ENCODE measurements at places on chromosomes 13 and 19.

DNA sequence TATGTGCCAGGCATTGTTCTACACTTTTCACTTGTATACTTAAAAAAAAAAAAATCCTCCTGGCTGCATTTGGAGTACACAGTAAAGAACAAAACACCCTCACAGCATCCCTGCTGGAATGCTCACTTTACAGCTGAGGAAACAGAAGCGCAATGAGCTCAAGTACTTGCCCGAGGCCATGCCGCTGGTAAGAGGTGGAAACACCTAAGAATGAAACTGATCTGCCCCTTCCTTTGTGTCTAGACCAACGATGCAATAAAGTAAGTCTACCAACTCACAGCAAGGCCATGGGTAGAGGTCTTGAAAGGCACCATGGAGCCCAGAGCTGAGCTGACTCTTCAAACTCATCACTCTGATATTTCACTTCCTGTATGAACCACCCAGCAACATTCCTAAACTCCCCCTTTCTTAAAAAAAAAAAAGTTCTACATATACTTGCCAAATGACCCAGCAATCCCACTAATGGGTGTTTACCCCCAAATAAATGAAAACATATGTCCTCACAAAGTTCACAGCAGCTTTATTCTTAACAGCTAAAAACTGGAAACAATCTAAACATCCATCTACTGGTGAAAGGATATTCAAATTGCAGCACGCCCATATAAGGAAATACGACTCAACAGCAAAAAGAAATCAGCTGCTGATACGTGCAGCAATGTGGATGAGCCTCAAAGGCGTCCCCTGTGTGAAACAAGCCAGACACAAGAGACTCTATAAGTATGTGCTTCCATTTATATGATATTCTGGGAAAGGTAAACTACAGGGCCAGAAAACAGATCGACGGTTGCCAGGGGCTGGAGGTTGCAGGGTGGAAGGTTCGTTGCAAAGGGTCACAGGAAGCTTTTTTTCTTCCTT is 236.6 kb upstream of the MAB21L1 start:
- no peak for DNase-seq

- no peak for DNase-seq
These were observed 44.7 kb downstream of the TPT1 start for GRCh38 chr13:45296259-45296658.

DNA sequence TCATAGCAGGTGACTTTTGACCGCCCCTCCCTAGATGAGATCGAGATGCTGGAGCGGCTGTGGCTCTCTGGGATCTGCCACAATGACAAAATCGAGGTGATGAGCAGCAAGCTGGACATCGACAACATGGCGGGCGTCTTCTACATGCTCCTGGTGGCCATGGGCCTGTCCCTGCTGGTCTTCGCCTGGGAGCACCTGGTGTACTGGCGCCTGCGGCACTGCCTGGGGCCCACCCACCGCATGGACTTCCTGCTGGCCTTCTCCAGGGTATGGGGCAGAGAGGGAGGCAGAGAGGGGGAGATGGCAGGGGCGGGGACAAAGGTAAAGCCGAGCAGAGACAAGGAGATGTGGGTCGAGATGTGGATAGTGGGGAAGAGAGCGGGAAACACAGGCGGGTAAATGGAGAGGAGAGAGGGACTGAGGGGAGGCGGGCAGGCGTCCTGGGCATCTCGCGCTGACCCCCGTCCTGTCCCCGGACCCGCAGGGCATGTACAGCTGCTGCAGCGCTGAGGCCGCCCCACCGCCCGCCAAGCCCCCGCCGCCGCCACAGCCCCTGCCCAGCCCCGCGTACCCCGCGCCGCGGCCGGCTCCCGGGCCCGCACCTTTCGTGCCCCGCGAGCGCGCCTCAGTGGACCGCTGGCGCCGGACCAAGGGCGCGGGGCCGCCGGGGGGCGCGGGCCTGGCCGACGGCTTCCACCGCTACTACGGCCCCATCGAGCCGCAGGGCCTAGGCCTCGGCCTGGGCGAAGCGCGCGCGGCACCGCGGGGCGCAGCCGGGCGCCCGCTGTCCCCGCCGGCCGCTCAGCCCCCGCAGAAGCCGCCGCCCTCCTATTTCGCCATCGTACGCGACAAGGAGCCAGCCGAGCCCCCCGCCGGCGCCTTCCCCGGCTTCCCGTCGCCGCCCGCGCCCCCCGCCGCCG is 3.4 kb upstream of the GRWD1 start:
- DNase-seq: no peak

GRCh38 chr19:3196933-3197205 is 11.1 kb downstream of the NCLN start:
- DNase-seq: no peak

- DNase-seq: no peak
These were observed 6.4 kb upstream of the PROZ start for GRCh38 chr13:113151745-113152690.

- peak; percentile 46 for DNase-seq
These were observed 4.1 kb downstream of the DLL3 start for GRCh38 chr19:39502640-39503417.

DNA sequence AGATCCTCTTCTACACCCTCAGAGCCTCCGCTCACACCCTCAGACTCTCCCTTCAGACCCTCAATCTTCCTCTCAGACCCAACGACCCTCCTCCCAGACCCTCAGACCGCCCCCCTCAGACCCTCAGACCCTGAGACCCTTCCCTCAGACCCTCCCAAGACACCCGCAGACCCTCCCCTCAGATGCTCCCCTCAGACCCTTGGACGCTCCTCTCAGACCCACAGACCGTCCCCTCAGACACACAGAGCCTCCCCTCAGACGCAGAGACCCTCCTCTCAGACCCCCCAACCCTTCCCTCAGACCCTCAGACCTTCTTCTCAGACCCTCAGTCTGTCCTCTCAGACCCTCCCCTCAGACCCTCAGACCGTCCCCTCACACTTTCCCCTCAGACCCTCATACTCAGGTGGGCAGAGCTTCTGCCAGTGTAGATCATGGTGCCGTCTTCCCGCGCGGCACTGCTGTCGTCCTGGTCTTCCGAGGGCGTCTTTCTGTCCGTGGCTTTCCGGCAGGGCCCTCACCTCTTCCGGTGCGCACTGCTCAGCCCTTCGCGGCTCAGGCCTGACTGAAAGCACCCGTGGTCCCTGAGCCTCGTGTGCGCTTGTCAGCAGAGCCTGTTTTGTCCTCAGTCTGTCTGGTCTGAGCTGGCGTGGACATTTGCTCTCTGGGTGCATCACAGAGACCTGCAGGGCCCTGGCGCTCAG is 18.9 kb upstream of the TFDP1 start:
- DNase-seq: no peak

GRCh38 chr19:21838646-21839045 is 2.7 kb upstream of the ZNF43 start:
- no peak for DNase-seq

DNA sequence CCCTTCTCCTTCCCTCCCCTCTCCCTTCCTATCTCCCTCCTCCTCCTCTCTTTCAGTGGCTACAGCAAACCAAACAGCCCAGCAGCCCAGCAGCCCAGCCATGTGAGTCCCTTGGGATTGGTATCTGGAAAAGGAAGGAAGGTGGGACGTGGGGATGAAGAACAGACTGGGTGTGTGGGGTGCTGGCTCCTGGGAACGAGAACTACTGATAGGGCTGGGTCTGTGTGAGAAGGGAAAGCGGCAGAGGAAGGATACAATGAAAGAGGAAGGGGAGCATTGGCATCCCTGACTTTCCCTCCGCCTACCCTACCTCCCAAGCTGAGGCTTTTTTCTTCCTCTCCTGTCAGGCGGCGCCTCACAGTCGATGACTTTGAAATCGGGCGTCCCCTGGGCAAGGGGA is 863 bp downstream of the AURKC start:
- DNase-seq: no peak

DNA sequence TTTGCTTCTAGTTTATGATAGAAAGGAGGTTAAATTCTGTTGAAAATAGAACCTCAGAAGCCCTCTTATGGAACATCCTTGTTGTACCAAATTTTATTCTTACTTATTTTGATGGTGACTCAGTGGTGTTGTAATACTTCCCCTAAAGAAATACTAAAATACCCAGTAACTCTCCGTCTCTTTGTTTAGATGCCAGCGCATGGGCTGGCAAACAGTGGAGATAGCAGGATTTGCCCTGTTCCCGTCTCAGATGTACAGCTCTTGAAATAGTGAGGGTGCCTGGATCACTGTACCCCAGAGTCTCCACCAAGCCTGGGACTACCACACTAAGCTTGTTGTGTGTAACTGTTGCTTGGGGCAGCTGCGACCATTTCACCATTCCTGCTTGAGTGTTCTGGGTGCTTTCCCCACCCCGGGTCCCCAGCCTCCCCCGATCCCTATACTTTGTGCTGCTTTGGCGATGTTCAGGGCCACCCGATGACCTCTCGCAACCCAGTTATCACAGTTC is 67.0 kb upstream of the TEX29 start:
- no peak for DNase-seq

- no peak for DNase-seq
These were observed 85.7 kb downstream of the ZAR1L start for GRCh38 chr13:32229443-32229842.

- no peak for DNase-seq
These were observed 26.4 kb downstream of the CLEC4M start for GRCh38 chr19:7789447-7789846.

- no peak for DNase-seq
These were observed 19.7 kb downstream of the FBXL12 start for GRCh38 chr19:9799162-9799561.

DNA sequence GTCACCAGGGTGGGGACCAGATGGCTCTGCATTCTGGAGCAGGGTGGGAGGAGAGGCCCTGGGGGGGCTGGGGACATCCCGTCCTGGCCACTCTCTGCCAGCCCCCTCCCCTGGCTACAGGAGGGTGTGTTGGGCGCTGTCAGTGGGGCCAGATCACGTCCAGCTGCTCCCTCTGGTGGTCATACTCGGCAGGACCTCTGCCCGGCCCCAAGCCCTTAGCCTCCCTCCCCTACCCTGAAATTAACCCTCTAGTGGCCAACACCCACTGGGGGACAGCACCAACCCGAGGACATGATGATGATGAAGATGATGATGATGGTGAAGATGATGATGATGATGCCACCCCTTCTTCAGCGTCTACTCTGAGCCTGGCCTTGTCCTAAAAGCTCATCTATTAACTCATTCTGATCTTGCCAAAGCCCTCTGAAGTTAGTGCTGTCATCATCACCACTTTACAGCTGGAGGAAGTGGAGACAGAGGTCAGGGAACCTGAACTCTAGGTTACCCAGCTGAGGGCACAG is 590 bp upstream of the LGI4 start:
- peak; percentile 49 for DNase-seq

DNA sequence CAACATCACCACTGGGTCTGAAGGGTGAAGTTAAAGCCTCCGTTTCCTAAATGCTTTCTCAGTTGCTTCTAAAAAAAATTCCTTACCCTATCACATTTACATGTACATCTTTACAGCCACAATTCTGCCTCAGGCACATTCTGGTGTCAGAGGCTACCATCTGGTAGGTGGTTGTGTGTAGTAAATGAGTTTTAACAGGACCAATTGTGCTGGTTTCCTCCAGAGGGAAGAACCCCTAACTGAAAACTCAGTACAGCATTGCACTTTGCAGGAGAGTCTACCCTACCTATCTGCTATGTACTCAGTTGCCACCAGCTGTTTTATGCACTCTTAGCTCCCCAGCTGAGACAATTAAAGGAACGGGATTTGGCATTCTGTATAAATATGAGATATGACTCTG is 1576.5 kb downstream of the PCDH9 start:
- no peak for DNase-seq
